ENCODE measurements at places on chromosomes 2 and 18.

GRCh38 chr18:9508446-9509025, 33.2 kb downstream of the RALBP1 start:
- no peak for DNase-seq

DNA sequence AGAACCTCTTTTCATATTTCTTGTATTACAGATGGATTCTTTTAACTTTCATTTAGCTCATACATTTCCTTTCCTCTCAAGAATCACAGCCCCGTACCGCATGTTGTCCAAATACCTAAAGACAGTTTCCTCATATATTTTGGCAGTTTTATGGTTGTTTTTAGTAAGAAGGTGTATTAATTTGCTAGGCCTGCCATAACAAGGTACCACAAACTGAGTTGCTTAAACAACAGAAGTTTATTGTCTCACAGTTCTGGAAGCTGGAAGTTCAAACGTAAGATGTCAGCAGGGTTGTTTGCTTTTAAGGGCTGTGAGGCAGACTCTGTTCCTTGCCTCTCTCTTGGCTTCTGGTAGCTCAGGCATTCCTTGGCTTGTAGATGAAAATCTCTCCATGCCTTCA, 343.2 kb upstream of the TNP1 start:
- DNase-seq: no peak

- DNase-seq: peak; percentile 6
Observed at GRCh38 chr2:73970850-73971471, 13.7 kb upstream of the TET3 start.

GRCh38 chr2:3244486-3244885, 133.1 kb downstream of the EIPR1 start:
- DNase-seq: no peak

DNA sequence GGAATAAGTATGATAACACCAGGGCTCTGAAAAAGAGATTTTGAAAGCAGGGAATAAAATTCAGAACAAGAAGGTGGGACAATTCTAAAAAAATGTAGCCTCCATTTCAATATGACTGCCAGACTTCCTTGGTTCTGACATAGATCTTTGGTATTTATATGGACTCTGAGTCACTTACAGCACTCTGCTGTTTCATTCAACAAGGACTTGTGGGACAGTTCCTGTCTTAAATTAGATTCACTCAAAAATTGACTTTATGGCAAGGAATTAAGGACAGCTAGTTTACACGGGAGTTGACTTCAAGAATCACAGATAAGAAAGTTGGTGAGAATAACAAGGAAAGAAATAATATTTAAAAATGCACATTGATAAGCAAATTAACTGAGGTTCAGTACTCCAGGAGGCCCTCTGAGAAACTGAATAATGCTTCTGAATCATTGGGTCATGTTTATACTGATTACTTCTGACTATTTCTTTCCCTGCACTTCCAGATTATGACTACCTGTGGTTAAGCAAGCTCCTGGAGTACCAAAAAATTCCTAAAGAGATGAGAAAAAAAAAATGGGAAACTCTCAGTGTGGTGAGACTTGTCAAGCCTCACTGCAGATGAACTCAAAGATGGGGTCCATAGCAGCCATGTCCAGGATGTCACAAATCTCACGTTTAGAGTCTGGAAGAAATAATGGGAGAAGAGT, 828.3 kb upstream of the PIK3C3 start:
- DNase-seq: no peak

GRCh38 chr2:216362730-216363129, 9.6 kb downstream of the MARCHF4 start:
- DNase-seq: no peak

DNA sequence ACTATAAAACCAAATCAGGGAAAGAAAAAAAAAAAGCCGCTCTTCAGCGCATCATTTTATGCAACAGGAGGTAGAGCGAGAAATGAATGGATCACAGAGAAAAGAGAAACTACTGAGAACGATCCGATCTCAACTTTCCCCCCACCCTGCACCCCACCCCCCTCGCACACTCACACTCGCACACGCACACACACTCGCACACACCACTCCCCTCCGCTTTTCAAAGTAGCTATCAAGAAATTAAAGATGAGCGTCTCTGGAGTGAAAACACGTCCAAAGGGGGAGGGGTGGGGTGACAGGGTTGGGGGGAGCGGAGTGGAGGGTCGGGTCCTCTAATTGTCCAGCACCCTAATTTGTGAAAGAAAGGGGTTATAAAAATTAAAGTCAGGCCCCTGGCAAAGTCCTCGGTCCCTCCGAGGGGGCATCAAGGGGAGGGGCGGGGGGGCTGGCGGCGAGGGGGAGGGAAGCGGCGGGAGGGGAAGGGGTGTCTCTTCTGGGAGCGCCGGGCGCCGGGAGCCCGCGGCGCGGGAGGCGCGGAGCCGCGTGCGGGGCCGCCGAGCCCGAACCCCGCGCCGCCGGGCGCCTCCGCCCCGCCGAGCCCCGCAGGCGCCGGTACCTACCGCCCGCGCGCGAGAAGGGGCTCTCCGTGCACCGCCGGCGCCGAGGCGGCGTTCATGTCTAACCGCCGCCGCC, 428 bp downstream of the TCF4 start:
- no peak for DNase-seq

DNA sequence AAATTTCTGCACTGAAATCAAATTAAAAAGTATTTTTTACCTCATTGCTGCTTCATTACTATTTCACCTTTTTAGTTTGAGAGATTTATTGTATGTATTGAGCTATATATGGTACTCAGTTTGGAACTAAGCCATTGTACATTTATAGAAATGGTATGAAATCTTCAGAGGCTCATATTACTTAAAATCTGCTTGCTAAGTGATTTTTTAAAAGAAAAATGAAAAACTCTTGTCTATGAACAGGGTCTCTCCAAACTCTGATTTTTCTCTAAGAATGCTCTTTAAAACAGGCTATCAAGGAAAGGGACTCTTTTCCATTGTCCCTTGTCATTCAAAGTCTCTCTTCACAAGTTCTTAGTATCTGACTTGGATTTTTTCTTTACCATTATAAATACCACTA, 31.8 kb downstream of the C1D start:
- no peak for DNase-seq

DNA sequence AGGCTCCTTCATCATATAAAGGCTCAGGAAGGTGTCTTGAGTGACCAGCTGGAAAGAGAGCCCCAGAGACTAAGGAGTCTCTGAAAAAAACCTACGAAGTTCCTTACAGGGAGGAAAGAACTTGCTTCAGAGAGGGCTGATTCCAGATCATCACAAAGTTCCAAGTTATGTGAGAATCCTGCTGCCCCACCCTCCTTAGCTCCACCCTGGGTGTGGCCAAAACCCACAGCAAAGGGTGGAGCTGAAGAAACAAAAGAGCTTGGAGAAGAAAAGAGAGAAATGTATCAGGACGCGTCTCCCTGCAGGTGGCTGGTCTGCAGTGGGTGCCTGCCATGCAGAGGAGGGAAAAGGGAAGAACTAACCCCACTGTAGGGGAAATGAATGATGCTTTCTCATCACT, 32.8 kb upstream of the ZNF396 start:
- DNase-seq: no peak

- no peak for DNase-seq
Observed at GRCh38 chr2:168543037-168543436, 87.0 kb downstream of the CERS6 start.

All from activated T-helper 9 cell treated with anti-CD3 and anti-CD28 coated beads, Interleukin-2, amount 50 U/mL, for 16 hours (primary cell).